ENCODE measurements at places on chromosomes 13 and 19.

DNA sequence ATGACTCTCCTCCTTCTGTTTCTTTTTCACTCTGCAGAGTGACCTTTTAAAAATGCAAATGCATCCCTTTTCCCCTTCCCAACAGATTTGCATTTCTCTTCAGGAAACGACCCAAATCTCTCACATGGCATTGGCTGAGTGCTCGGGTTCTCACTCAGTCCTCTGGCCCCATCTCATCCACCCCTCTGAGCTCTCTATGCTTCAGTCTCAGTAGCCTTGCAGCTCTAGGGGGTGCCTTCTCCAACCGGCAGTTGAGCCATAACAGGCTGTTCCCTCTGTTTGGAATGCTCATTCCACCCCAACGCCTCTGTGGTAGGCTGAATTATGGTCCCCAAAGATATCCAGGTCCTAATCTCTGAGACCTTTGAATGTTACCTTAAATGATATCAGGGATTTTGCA lies 78.2 kb downstream of the AKAP11 start:
- DNase-seq, result no peak

DNA sequence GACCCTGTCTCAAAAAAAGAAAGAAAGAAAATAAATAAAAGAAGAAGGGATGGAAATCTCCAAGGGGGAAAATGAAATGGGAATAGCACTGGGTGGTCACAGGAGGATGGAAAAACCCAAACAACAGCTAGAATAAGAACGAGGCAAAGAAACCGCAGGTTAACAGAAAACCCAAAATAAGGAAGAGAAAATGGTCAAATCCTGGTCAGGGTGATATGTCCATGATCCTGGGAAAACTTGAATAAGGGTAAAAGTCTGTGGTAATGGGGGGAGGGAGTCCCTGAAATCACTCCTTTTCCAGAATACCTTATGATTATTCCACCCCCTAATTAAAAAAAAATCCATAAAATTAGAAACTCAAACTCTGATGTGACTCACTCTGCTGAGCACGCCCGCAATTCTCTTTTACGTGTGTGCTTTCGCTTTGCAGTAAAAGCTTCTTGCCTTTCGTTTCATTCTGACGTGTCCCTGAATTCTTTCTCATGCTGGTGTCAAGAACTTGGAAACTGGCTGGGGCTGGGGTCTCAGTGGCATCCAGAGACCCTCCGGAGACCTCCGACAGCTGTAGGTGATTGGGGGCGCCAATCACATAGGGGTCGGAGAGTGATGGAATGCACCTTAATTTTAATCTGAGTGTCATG lies 4.3 kb upstream of the NAXD start:
- no peak for DNase-seq

GRCh38 chr13:30051531-30052060 lies 201.2 kb upstream of the UBL3 start:
- DNase-seq, result no peak

DNA sequence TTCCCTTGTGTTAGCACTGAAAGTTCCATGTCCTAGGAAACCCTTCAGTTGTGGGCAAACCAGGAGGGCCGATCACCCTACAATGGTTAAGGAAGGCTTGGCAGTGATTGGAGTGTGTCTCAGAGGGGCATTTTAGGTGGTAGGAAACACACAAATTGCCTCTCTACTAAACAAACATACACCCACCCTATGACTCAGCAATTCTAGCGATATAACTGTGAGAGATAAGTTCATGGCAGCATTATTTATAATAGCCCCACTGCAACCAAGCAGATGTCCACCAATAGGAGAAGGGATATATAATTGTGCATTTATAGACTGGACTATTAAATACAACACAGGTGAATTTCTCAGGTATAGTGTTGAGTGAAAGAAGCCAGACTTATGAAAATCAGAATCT lies 543.1 kb downstream of the UQCRFS1 start:
- no peak for DNase-seq

All from stimulated activated CD4-positive, alpha-beta T cell treated with anti-CD3 and anti-CD28 coated beads, TNF-alpha, amount 100 ng/mL, for 1 hour (primary cell).